ENCODE measurements at places on chromosomes 2 and 18.

- no peak for DNase-seq
Measured at GRCh38 chr2:240220371-240220770, 79.9 kb upstream of the OTOS start.

GRCh38 chr2:71455741-71456569 lies 2.6 kb downstream of the DYSF start:
- DNase-seq, result no peak

- no peak for DNase-seq
Measured at GRCh38 chr2:28349546-28350165, 43.0 kb upstream of the FOSL2 start.

- DNase-seq, result no peak
Measured at GRCh38 chr18:58572181-58572580, 56.7 kb downstream of the ALPK2 start.

GRCh38 chr2:105320651-105321215 lies 8.8 kb downstream of the TGFBRAP1 start:
- DNase-seq, result no peak

DNA sequence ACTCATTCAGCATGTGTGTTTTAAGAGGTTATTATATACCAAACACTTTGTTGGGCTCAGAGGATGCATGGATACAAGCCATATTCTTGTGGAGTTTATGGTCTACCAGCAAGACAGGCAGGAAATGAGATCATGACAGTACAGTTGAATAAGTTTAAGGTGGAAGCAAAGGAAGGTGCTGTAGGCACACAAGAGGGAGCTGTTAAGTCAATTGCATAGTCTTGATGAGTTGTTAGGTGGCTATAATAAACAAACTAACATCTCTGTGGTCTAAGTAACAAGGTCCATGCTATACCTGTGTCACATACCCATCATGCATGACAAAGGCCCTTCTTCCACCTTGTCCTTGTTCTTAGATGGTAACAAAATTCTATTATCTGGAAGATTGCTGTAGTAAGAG lies 538.3 kb downstream of the CNTNAP5 start:
- no peak for DNase-seq

- no peak for DNase-seq
Measured at GRCh38 chr2:1976112-1976511, 231.8 kb upstream of the PXDN start.

DNA sequence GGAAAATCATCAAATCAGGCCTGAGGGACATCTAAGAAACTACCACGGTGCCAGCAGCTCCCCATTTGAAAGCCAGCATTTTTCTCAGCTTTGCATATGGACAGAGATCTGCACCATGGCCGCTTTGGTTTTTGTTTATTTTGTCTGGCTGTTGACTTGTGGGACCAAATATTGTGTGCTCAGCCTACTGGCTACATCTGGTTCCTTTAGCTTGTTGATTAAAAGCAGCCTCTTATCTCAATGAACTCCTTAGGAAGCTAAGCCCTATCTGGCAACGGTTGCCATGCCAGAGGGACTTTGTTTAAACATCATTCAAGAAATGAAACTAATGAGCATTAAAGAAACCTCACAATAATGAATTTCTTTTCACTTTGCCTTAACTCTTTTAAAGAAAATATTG lies 32.4 kb upstream of the CCDC150 start:
- DNase-seq, result no peak

- DNase-seq, result no peak
Measured at GRCh38 chr2:136448432-136448831, 316.9 kb upstream of the THSD7B start.

- DNase-seq, result no peak
Measured at GRCh38 chr2:238117199-238118154, 17.3 kb downstream of the ESPNL start.

- DNase-seq, result no peak
Measured at GRCh38 chr2:179860255-179861026, 971 bp downstream of the ZNF385B start.

DNA sequence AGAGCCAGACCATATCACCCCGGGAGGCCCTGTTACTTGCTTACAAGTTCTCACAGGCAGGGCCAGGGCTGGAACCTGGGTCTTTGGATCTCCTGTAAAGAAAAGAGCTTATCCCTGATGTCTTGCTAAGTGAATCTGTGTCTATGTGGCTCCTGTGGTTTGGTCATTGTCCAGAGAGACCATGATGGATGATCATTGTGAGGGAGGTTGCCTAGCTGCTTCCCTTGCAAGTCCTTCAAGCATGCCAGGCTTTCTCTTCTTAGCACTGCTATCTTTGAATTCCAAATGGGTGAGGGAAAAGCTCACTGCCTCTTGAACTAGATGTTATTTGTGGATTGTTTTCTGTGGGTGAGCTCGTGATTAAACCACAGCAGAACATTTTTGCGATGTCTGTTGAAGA lies 151.6 kb downstream of the FSHR start:
- DNase-seq, result no peak

- no peak for DNase-seq
Measured at GRCh38 chr2:122740594-122740948, 985.1 kb downstream of the TSN start.
